ENCODE measurements at places on chromosomes 12 and 14.

DNA sequence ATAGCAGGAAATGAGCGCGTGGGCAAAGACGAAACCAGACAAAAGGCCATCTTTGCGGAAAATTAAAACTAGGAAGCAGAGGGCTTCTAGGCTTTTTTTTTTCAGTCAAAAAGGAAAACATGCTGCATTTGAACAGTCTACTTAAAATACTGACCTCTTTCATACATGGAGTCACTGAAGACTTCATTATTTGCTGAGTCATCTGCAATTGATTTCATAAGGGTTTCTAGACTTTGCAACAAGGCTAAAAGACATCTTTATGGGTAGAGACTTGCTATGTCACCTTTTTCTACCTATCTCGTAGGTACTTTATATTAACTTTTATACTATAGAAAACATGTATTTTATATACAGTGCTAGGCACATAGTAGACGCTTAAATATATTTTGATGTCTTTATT lies 238.4 kb downstream of the TMEM132D start:
- DNase-seq, result no peak

DNA sequence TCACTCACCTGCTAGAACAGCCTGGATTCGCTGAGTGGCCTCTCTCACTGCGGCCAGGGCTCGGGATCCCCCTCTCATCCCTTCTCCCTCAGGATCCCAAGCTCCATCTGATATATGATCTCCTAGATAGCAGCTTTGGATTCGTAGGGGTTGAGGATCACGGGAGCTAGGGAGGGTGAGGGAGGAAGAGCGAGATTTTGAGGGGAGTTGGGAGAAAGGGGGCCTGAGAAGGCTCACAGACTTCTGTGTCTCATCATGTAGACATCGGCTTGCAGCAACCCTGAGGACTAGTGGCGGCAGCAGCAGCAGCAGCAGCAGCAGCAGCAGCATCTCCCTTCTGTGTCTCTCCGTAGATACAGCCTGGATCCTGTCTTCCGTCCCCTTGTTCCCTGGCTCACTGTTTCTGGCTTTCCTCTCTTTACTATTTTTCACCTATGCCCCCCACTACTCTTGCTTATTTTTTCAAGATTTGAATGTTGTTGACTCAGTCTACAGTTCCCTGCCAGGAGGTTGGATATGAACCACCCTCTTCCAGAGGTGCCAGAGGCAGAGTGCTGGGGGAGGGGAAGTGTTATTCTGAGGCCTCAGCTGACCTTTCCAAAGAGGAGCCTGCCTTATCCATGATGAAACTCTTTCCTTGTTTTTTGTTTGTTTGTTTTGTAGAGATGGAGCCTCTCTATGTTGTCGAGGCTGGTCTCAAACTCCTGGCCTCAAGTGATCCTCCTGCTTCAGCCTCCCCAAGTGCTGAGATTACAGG lies at the start of gene CIROP:
CIROP (minus strand) TSS at position 399 of the 757 bp plus-strand sequence; CDS start at position 330, 69 bp downstream.
- DNase-seq, result no peak

GRCh38 chr12:102551186-102551585 lies 70.8 kb upstream of the IGF1 start:
- no peak for DNase-seq

GRCh38 chr12:94039914-94040313 lies 108.5 kb upstream of the PLXNC1 start:
- DNase-seq, result no peak

DNA sequence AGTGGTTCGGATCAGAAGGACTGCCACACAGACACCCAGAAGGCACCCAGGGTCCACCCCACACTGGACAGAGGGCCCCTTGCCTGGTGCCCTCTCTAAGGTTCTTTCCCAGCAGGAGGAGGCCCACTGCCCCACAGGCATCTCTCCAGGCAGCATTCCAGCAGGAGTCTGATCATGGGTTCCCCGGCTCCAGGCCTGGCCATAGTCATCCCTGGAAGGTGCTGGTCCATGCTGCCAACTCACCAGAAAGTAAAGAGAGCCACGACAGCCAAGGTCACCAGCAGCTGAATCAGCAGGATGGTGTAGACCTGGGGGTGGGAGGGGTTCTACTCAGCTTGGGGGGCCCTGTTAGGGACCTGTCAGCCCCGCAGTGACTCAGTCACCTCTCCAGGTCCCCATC lies 6.4 kb downstream of the FAIM2 start:
- no peak for DNase-seq

DNA sequence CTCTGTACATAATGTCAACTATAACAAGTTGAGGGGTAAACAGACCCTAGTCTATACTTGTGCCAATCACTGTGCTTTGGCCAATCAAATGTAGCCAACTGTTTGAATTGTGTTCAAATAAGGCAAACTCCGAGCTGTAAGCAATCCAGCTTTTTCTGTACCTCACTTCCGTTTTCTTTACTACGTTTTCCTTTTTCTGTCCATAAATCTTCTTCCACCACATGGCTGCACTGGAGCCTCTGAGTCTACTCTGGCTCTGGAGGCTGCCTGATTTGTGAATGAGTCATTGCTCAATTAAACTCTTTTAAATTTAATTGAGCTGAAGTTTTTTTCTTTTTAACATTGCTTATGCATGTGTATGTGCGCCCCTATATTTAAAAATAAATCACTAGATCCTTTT lies 29.7 kb downstream of the CLEC1A start:
- no peak for DNase-seq

DNA sequence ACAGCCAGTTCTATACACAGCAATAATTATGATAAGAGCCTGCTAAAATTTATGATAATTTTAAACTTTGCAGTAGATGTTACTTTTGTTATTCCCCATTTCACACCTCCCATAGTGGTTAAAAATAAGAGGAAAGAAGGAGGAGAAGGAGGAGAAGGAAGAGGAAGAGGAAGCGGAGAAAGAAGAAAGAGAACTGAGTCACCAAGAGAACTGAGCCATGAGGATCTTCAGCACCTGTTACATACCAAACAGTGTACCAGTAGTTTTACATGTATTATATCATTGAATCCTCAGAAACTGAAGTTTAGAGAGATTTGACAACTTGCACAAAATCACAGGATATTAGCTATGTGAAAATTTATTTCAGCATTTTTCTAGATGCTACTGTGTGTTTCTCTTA lies 3.9 kb downstream of the CD163 start:
- DNase-seq, result no peak

DNA sequence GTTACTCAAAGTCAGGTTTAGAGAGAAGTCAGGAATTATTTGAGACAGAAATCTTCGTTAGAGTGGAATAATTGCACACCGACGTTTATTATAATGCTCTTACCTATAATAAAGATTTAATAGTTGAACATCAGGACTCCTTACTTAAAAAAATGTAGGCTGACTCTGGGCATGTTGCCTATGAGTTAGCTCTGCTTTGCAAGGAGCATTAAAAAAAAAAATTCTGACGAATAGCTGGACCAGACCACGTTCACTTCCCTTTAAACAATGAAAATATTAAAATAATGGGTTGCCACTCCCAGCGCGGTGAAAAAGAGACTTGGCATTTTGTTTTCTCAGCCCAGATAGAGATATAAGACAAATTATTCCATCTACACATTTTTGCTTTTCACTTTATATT lies 574 bp upstream of the FANCM start:
- DNase-seq, result no peak

DNA sequence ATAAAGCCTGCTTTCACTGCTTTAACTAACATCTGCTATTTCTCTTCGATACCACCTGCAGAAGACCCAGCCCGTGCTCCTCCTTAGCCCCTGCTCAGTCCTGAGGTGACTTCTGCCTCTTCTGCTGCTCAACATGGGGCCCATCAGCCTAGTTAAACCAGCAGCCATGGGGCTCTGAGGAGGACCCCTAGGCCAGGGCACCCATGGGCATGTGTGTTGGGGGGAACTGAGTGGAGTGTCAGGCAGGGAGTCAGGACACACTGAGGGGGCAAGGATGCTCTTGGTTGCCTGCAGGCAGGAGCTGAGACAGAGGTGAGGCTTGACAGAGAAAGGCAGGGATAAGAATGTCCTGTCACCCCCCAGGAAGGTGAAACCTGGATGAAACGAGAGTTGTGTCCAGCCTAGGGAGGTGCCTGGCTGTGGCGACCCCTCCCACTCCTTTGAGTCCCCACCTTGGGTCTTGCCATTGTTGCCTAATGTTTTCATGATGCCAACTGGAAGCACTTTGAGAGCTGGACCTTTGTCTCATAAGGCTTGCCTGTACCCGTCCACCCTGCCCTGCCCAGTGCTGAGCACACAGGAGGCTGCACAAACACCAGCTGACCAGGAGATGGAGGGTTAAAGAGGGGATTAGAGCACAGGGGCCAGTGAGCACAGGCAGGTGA lies 12.5 kb upstream of the RABGGTA start:
- DNase-seq, result no peak

DNA sequence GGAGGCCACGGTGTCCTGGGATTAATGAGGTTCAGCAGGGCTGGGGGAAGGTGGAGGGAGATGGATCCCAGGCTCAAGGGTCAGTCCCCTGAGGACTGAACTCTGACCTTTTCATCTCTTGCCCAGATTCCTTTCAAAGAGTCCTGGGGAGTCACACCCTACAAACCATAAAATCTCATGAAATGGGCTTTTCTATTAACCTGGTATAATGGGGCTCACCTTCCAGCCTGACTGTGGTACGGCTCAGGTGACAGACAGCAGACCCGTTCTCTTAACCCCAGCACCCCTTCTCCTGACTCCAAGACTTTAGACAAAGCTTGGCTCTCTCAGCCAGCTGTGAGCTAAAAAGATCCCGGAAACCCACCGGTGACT lies 268.2 kb downstream of the ADGRD1 start:
- no peak for DNase-seq

- no peak for DNase-seq
These were observed 55.6 kb upstream of the ZDHHC17 start for GRCh38 chr12:76708296-76708695.

- DNase-seq, result no peak
These were observed 94.1 kb downstream of the LGMN start for GRCh38 chr14:92654239-92654901.

GRCh38 chr14:69672356-69672755 lies 61.0 kb downstream of the SUSD6 start:
- no peak for DNase-seq

DNA sequence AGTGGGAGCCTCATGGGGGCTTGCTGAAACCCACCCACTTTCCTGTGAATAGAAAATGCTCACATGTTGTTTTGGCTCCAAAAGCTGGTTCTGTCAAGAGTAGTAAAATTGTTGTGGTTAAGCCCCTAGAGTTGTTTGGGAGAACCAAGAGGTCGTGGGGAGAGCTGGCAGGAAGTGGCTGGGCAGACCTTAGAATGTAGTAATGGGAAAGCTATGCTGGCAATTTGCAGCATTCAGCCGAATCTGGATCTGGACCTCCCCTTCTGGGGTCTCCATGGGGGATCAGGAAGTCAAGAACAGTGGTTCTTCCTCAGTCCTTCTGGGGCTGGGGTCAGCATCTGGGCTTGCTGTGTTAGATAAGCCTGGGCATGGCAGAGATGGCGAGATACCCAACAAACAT lies 150.6 kb upstream of the TBX3 start:
- DNase-seq, result no peak

DNA sequence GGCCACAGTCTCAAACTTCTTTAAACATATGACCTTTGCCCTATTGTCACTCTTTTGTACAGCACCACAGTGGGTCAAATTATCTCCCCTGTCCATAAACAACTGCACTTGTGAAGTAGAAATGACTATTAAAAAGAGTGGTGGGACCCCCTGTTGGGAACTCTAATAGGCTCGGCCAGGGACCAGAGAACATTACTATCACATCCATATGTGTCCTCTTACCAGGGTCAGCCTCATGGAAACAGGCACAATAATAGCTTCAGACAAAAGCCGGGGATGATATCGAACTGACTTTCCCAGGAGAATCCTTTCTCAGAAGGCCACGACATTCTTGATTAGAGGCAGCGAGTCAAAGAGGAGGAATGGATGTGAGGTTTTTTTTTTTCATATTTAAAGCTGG lies 96.6 kb downstream of the NKX2-1 start:
- no peak for DNase-seq

DNA sequence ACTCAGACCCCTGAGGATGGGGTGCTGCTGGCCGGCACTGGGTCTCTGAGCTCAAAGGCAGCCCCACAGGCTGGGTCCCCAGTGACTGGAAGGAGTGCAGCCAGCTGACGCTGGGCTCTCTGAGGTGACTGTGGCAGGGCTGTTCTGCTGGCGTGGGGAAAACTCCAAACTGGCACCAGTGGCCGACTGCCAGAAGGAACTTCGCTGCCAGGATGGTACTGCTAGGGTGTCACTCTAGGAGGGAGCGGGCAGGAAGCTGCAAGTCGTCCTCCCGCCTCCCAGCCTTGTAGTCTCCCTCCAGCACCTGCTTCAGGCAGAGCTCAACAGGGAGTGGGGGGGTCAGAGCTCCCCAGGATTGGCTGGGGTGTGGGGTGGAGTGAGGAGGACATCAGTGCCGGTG lies 41.3 kb downstream of the CDC42BPB start:
- DNase-seq, result no peak

DNA sequence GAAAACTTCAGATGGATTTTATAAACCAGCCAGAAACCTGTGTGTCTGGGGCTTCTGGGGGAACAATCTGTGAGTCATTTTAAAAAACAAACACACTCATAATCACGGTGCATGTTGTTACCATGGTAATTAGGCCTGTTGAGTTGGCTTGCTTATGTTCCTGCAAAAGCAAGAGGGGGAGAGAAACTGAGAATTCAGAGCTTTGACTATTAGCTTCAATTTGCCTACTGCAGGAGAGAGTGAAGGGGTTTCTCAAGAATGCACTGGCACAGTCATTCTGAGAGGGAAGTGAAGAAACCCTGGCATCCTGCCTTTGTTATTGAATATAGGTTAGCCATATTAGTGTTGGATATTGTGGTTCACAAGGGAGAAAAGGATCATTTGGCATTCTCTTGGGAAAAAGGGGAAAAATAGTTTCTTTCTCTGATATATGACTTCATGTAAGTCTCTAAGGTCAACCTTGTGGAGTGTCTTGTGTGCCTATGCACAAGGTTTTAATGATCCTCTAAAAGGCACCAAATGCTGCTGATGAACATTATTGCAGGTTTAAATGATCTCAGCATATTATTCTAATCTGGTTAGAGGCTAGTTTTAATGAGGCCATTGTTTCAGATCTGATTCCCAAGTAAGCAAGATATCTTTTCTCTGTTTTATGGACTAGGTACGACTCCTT lies 12.9 kb downstream of the GNG2 start:
- no peak for DNase-seq

- DNase-seq, result no peak
These were observed 123.4 kb downstream of the SLC6A15 start for GRCh38 chr12:84789184-84789583.

GRCh38 chr14:63701606-63702299 lies 26.1 kb downstream of the SGPP1 start:
- no peak for DNase-seq

DNA sequence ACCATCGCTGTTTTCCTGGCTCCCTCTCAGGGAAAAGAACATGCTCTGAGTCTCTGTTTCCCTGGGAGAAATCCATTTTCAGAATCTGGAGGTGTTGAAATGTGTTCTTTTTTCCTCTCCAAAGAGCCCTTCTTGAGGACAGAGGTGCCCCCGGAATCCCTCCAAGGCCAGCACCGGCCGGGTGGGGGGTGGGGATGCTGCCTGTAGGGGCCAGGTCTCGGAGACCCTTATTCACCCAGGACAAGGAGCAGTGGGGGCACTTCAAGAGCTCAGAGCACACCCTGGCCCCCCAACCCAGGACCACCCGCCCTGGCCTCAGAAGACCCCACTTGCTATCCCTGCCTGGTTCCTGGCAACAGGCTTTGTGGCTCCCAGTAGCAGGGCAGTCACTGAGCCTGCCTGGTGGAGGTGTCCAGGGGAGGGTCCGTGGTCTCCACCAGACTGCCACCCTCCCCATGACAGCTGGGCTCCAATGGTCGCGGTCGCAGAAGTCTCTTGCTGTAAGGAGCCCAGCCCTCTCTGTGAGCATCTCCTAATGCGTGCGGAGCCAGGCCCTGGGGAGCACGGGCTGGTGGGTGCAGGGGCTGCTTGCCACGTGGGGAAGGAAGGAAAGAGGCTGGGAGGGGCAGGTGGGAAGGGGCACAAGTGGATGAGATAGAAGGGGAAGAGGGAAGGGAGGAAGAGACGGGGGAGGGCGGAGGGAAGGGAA lies 13.2 kb upstream of the DIO3 start:
- DNase-seq, result no peak

Data from right forelimb (tissue), 1 donor.